Activated T-cell treated with anti-CD3 and anti-CD28 coated beads, Interleukin-2, amount 50 U/mL, for 48 hours (primary cell): ENCODE measurements at places on chromosomes 7 and 10.

DNA sequence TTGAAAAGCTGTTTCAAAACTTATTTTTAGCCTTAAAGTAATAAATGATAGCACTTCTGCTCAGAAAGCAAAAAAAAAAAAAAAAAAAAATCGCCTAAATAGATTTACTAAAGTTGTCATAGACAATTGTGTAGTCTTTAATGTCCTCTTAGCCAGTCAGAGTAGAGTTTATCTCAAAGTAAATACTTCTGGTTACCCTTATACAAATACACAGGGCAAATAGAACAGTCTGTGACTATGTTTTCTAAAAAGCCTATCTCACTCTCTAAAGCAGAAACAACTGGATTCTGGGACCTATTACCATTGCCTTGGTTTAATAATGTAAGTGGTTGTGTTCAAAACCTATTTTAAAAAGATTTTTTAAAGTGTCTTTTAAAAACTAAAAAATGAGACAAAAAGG, 156.2 kb upstream of the THSD7A start:
- DNase-seq, result no peak

DNA sequence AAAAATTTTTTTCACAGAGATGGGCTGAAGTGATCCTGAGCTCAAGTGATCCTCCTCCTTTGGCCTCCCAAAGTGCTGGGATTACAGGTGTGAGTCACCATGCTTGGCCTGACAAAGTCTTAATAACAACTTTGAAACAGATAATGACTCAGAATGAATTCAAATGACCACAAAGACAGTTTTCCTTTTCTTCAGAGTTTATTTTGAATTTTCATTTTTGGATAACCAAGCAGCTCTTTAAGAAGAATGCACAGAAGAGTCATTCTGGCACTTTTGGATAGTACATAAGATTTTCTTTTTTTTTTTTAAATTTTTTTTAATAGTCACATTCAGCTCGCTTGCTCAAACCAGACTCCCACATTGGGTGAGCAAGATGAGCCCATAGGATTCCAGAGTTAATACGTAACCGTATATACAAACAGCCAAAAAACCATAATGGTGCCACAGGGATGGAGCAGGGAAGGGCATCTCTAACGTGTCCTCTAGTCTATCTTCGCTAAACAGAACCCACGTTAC, 43.0 kb upstream of the NMT2 start:
- no peak for DNase-seq

- no peak for DNase-seq
Observed at GRCh38 chr10:14247377-14248116, 83.2 kb downstream of the FRMD4A start.

DNA sequence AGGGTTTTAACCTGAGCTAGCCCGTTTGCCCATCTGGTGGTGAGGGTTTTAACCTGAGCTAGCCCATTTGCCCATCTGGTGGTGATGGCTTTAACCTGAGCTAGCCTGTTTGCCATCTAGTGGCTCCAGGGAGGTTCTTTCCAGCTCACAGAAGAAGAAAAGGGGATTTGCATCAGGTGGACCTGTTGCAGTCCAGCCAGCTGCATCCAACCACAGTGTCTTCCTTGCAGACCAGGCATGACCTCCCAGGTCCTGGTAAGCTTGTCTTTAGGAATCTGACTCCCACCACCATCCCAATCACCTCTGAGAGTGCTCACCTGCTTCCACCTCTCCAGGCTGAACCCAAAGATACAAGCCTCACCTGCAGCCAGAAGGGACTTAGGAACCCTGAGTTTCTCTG, 62.4 kb upstream of the EMX2 start:
- DNase-seq, result no peak

DNA sequence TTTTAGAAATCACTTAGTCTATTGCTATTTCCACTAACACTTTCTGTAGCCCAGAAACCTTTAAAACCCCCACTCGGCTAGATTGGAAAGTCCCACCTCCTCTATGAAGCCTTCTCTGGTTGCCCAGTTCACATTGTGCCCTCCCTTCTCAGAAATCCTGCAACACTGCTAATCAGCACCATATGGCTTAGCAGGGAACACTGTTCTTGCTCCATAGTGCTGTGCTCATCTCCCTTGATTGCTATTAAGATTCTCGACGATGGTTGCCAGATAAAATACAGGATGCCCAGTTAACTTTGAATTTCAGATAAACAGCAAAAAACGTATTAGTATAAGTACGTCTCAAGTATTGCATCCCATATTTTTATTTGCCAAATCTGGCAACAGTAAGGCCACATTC, 40.1 kb upstream of the XPNPEP1 start:
- no peak for DNase-seq
